ENCODE measurements at places on chromosomes 7 and 10.

DNA sequence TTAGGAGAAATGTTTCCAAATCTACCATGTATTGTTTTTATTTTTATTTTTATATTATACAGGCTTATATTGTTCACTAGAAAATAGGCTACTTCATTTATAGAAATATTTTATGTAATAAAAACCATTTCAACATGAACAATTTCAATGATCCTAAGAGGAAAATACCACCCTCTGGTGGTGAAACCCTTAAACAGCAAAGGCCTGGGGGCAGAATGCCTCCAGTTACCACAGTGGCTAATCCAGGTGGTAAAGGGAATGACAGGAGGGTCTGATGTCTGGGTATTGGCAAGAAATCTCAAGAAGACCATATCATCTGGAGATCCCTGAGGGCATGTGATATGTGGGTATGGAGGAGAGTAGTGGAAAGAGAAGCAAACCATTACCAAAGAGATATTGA lies 19.3 kb downstream of the MACC1 start:
- no peak for DNase-seq

DNA sequence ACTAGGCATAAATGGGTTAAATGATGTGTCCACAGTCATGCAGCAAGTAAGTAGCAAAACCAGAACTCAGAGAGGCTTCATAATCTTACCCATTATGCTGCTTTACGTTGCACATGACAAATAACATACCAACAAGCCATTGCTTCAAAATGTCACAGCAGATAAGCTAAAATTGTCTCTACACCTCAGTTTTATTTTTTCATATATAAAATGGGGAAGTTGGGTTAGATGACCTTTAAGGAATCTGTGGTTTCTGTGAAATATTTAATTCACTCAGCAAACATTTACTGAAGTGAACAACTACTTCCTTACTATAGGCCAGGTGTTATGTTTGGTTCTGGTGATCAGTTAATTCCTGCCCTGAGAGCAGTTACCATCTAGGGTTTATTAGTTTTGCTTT lies 2.2 kb upstream of the ASCC1 start:
- DNase-seq: no peak

GRCh38 chr7:55173671-55174070 lies 154.9 kb downstream of the EGFR start:
- DNase-seq: no peak

- no peak for DNase-seq
These were observed 11.8 kb upstream of the ACSL5 start for GRCh38 chr10:112361951-112362751.
